ENCODE measurements at places on chromosomes 12 and 14. TPM values are rescaled to one million over a fixed set of nuclear protein-coding genes. Genes with fewer than 3 reads are reported as not detected.

GRCh38 chr12:15701631-15702156 is 87.5 kb downstream of the EPS8 start:
- no peaks in the 10 kb centered on the region for H3K27me3 ChIP-seq
- no peaks in the 10 kb centered on the region for H3K36me3 ChIP-seq
- no peak for DNase-seq
- peaks cover 28% of the 10 kb centered on the region for H3K4me1 ChIP-seq
- H3K4me3 ChIP-seq = no peak overlapping the region

- H3K4me3 ChIP-seq = no peak overlapping the region
- H3K27me3 ChIP-seq = no peaks in the 10 kb centered on the region
- H3K4me1 ChIP-seq = no peaks in the 10 kb centered on the region
- no peak overlapping the region for H3K27ac ChIP-seq
Measured at GRCh38 chr14:69543341-69544115, 31.1 kb downstream of the CCDC177 start.

GRCh38 chr14:101069666-101070362 is 166.3 kb upstream of the RTL1 start:
- H3K36me3 ChIP-seq = no peaks in the 10 kb centered on the region
- H3K4me3 ChIP-seq = no peak overlapping the region
- no peaks in the 10 kb centered on the region for H3K27me3 ChIP-seq
- H3K27ac ChIP-seq = no peak overlapping the region
- DNase-seq = no peak

GRCh38 chr12:127526925-127527324 is 740.0 kb upstream of the TMEM132C start:
- H3K36me3 ChIP-seq = no peaks in the 10 kb centered on the region
- no peak overlapping the region for H3K4me3 ChIP-seq
- H3K4me1 ChIP-seq = no peaks in the 10 kb centered on the region

DNA sequence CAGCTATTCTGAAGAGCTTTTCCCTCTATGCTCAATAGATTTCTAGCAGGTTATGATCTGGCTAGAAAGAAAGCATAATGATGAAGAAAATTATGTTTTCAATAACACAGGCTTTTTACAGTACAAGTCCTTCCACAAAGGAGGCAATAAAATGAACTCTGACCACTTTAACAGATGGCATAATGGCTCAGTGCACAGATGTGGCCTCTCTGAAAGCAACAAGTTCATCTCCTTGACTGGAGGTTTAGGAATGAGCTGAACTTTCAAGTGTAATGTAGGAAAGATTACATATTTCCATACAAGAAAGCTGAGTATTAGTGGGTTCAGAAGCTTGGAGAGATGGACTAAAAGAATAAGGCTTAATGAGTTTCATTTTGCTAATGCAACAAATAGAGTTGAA is 147.4 kb downstream of the EFCAB11 start:
- no peak for DNase-seq
- no peak overlapping the region for H3K27ac ChIP-seq
- no peaks in the 10 kb centered on the region for H3K36me3 ChIP-seq
- H3K4me1 ChIP-seq = no peaks in the 10 kb centered on the region
- H3K27me3 ChIP-seq = no peaks in the 10 kb centered on the region
- H3K4me3 ChIP-seq = no peak overlapping the region

GRCh38 chr14:23432946-23433345 is 2.5 kb downstream of the MYH7 start:
- no peak for DNase-seq
- no peak overlapping the region for H3K27ac ChIP-seq
- no peak overlapping the region for H3K4me3 ChIP-seq
- no peaks in the 10 kb centered on the region for H3K4me1 ChIP-seq

- peaks cover 41% of the 10 kb centered on the region for H3K4me1 ChIP-seq
- H3K4me3 ChIP-seq = no peak overlapping the region
- DNase-seq = no peak
- H3K36me3 ChIP-seq = no peaks in the 10 kb centered on the region
- no peak overlapping the region for H3K27ac ChIP-seq
Measured at GRCh38 chr14:35369701-35370191, 34.8 kb downstream of the NFKBIA start.

DNA sequence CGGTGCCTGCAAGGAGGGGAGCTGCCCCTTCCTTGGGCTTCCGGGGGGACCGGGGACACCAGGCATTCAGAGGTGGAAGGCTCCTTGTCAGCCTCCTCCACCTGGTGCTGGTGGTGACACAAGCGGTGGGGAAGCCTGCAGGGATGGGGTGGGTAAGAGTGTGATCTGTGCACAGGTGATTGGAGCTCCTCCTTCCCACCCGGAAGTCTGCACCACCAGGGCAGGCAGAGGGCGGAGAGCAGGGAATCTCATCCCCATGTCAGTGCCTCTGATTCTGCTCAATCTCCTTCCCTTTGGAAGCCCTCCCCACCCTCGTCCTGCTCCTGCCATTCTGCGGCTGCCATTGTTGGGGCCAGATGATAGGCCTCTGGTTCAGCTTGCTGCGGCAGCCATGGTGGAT is 238.1 kb upstream of the CRY1 start:
- peaks cover 4% of the 10 kb centered on the region for H3K27me3 ChIP-seq
- DNase-seq = no peak
- H3K36me3 ChIP-seq = no peaks in the 10 kb centered on the region
- H3K4me3 ChIP-seq = no peak overlapping the region
- H3K4me1 ChIP-seq = no peaks in the 10 kb centered on the region
- no peak overlapping the region for H3K27ac ChIP-seq

- no peak overlapping the region for H3K4me3 ChIP-seq
- no peaks in the 10 kb centered on the region for H3K27me3 ChIP-seq
- H3K4me1 ChIP-seq = peaks cover 64% of the 10 kb centered on the region
- no peak for DNase-seq
Measured at GRCh38 chr12:50248883-50249282, 34.4 kb downstream of the LIMA1 start.

DNA sequence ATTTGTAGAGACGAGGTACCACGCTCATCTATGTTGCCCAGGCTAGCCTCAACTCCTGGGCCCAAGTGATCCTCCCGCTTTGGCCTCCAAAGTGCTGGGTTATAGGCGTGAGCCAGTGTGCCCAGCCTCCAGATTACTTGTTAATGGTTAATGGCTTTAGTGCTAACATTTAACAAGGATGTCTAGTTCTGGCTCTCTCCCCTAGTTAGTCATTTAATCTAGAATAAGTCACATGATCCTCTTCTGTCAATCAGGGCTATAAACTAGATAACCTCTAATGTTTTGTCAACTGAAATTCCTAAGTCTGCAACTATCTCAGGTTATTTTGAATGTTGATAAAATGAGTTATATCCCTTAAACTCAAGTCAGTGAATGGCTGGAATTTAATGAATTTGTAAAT is 15.7 kb downstream of the ACTR6 start:
- H3K36me3 ChIP-seq = peaks cover 14% of the 10 kb centered on the region
- H3K4me1 ChIP-seq = no peaks in the 10 kb centered on the region
- H3K27me3 ChIP-seq = no peaks in the 10 kb centered on the region
- H3K4me3 ChIP-seq = no peak overlapping the region
- H3K27ac ChIP-seq = no peak overlapping the region
- DNase-seq = no peak

DNA sequence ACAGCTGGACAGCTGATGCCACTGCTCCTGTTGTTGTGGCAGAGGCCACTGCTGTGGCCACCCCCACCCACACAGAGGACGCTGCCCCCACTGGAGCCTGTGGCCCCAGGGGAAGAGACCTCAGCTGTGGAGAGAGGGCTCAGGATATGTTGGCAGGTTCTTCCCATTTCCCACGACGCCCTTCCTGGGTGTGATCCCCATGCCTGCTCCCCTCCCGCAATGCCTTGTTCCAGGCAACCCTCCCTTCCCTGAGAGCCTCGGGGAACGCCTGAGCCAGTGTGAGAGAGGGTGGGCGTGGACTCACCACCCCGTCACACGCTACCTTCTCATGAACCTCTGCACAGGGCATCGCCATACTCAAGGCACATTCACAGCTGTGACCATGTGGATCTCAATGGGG is 5.7 kb upstream of the KRT82 start:
- no peak overlapping the region for H3K4me3 ChIP-seq
- DNase-seq = no peak
- H3K36me3 ChIP-seq = no peaks in the 10 kb centered on the region
- no peaks in the 10 kb centered on the region for H3K27me3 ChIP-seq
- no peak overlapping the region for H3K27ac ChIP-seq

- H3K4me3 ChIP-seq = no peak overlapping the region
- no peaks in the 10 kb centered on the region for H3K27me3 ChIP-seq
- no peak overlapping the region for H3K27ac ChIP-seq
- H3K4me1 ChIP-seq = no peaks in the 10 kb centered on the region
Measured at GRCh38 chr12:117076410-117077372, 22.5 kb downstream of the TESC start.

GRCh38 chr14:55170526-55170925 is 20.9 kb downstream of the DLGAP5 start:
- no peaks in the 10 kb centered on the region for H3K4me1 ChIP-seq
- no peak for DNase-seq
- no peak overlapping the region for H3K4me3 ChIP-seq
- H3K36me3 ChIP-seq = peaks cover 10% of the 10 kb centered on the region

GRCh38 chr12:54740882-54741281 is 92.7 kb upstream of the DCD start:
- H3K27me3 ChIP-seq = no peaks in the 10 kb centered on the region
- no peak overlapping the region for H3K27ac ChIP-seq
- H3K36me3 ChIP-seq = no peaks in the 10 kb centered on the region
- no peak for DNase-seq

- H3K27me3 ChIP-seq = 0 out of 2 replicates have a peak, but pooled peaks cover 2% of the 10 kb centered on the region
- no peaks in the 10 kb centered on the region for H3K4me1 ChIP-seq
- no peak for DNase-seq
- H3K27ac ChIP-seq = no peak overlapping the region
- no peak overlapping the region for H3K4me3 ChIP-seq
Measured at GRCh38 chr14:91861091-91861490, 6.2 kb downstream of the TC2N start.

- H3K27me3 ChIP-seq = no peaks in the 10 kb centered on the region
- H3K4me3 ChIP-seq = no peak overlapping the region
- H3K4me1 ChIP-seq = no peaks in the 10 kb centered on the region
- DNase-seq = no peak
- no peaks in the 10 kb centered on the region for H3K36me3 ChIP-seq
Measured at GRCh38 chr14:61498303-61498702, 176.9 kb downstream of the PRKCH start.

DNA sequence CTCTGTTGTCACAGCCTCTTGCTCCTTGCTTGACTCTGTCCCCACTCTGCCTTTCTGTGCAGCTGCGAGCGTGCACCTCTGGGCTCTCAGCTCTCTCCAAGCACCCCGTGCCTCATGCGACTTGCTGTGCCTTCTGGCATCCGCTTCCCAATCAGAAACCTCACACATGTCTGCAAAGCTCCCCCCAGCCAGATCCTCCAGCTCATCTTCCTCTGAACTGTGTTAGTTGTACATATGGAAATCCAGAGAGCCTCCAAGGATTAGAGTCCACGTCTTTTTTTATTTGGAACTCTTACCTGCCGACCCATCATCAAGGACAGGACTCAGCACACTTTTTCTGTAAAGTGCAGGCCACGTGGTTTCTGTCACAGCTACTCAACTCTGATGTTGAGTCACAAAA is 70.5 kb downstream of the ANO2 start:
- no peaks in the 10 kb centered on the region for H3K4me1 ChIP-seq
- H3K4me3 ChIP-seq = no peak overlapping the region

- H3K4me3 ChIP-seq = no peak overlapping the region
- H3K36me3 ChIP-seq = no peaks in the 10 kb centered on the region
- DNase-seq = no peak
Measured at GRCh38 chr12:82730953-82731459, 44.3 kb downstream of the TMTC2 start.

GRCh38 chr12:66693901-66694513 is 15.1 kb upstream of the GRIP1 start:
- no peak overlapping the region for H3K27ac ChIP-seq
- H3K36me3 ChIP-seq = no peaks in the 10 kb centered on the region
- peaks cover 7% of the 10 kb centered on the region for H3K27me3 ChIP-seq

DNA sequence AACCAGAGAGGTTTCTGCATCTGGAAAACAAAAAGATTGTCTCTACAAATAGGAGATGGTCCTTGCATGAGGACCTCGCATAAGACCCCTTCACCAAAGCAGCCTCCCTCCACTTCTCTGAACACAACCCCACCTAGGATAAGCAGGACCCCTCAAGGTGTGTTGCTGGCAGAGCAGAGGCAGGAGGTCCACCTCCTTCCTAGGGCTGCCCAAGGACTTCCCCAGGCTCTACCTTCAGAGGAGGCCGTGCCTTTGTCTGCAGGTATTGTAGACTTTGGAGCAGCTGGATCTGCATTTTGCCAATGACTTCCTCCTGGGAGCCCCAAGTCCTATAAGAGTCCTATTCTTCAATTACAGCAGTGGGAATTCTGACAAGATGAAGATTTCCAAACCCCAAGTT is 67.3 kb upstream of the TSPAN11 start:
- H3K27me3 ChIP-seq = peaks cover 12% of the 10 kb centered on the region
- H3K36me3 ChIP-seq = no peaks in the 10 kb centered on the region
- H3K27ac ChIP-seq = no peak overlapping the region
- no peak overlapping the region for H3K4me3 ChIP-seq
- DNase-seq = no peak

GRCh38 chr14:68081489-68081888 is 261.9 kb downstream of the RAD51B start:
- H3K36me3 ChIP-seq = no peaks in the 10 kb centered on the region
- no peaks in the 10 kb centered on the region for H3K27me3 ChIP-seq
- H3K4me3 ChIP-seq = no peak overlapping the region

Gene OR4E2
- total RNA-seq = not detected

Gene B3GNT4
- 1.8 TPM for total RNA-seq

Gene KCNK13
- not detected for total RNA-seq

Gene LMO3
- total RNA-seq = 0.51 TPM

Gene FICD
- total RNA-seq = 10.1 TPM

Gene C12orf50
- not detected for total RNA-seq

Gene SIX1
- total RNA-seq = 7.4 TPM

Gene CLEC4C
- total RNA-seq = not detected

Gene MDGA2
- total RNA-seq = not detected

Gene C12orf75
- 132 TPM for total RNA-seq

Gene WSCD2
- 0.64 TPM for total RNA-seq

Gene ACOT6
- total RNA-seq = not detected

Gene C12orf60
- total RNA-seq = 0.54 TPM

Gene CACNA1C
- total RNA-seq = 0.03 TPM

Data from Panc1 (cell line).